ENCODE measurements at places on chromosomes 2 and 18.

DNA sequence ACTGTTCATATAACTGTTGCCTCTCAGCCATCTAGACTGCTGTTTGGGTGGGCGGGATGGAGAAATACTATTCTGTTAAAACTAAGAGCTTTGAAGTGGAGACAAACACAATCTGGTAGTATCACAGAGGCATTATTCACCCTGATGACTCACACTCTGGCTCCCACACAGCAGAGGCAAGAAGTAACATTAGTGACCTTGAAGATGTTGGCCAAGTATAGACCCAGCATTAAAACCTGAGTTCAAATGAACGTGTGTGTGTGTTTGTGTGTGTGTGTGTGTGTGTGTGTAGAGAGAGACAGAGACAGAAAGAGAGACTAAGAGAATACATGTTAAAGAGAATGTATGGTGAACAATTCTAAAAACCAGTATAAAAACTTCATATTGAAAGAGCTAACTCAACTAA lies 22.5 kb upstream of the ACVR1 start:
- DNase-seq: no peak

DNA sequence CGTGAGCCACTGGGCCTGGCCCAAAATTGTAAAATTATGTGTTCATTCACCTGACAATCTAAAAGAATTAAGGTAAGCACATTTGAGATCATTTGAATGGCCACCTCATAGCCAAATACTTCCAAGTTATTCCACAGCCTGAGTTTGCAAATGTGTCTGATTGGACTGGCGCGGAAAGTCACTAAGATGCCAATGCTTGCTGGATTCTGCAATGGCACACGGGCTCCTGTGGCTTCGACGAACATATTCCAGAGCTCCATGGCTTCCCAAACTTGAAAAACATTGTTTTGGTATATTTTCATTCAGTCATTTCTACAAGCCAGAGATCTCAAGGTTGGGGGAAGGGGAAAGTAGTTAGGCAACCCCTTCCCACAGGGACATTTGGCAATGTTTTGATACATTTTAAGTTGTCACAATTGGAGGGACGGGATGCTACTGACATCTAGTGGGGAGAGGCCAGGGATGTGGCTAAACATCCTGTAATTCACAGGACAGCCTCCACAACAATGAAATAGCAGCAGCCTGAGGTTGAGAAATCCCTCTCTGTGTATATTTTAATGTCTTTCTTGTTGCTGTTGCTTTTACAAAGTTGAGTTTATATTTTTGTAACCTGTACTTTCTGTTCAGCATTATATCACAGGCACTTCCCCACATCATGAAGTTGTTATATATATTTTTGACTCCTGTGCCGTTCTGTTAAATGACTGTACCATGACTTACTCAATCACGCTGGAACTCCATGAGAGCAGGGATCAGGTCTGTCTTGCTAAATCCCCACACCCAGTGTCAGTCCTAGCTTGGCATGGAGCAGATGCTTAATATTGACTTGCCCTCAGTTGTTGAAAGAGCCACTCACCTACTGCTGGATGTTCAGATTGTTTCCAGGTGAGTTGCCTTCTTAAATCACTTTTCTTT lies 56.9 kb downstream of the COL4A4 start:
- DNase-seq: no peak

GRCh38 chr2:174282441-174282840 lies 34.1 kb upstream of the OLA1 start:
- DNase-seq: no peak

DNA sequence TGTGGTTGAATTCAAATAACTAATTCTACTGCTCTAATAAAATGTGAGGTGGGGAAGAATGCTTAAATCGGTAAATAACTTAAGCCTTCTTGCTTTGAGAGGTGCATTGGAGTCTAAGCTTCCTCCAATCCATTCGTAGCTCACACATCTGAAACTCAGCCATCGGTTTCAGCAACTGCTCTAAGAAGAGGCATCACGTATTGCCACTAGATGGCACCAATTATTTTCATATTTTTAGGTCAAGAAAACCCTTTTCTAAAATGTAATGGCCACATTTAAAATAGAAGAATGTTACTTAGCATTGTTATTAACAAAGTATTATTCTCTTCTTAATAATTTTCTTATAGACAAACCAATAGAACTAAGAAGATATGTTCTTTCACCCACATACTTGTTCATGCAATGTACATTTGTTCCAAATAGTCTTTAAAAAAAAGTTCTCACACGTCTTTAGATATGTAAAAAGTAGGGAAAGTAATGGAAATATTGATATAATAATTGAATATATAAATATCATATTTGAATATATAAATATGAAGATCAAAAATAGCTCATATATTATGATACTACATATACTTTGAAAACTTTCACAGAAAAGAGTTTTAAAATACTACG lies 229.8 kb downstream of the CCDC178 start:
- no peak for DNase-seq

Data from D721Med (cell line).